ENCODE measurements at places on chromosomes 2 and 18.

DNA sequence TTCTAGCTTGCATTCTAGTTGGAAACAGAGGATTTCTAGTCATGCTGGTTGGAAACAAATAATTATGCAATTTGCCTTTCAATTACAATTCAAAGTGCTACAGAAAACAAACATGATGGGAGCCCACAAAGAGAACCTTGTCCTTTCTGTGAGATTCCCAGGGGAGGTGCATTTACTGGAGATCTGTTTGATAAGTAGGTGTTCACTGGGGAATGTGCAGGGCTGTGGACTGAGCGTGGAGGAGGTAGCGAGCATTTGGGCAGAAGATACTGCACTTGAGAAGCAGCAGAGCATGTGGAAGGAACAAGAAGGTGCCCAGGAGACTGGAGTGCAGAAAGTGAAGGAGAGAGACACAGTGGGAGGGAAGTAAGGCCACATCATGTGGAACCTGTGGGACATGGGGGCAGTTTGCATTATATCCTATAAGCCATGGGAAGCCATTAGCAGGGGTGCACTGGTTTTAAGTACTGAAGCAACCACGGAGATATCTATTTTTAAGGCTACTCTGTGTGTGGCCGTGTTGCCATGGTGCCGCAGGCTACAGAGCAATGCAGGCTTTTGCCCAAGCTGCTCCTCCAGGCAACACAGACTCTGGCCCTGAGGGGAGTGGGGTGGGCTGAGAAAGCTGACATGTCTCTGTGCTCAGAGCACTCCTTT lies 154.0 kb downstream of the ANTXR1 start:
- no peak for DNase-seq

- DNase-seq: no peak
Measured at GRCh38 chr2:152227969-152228592, 52.5 kb upstream of the STAM2 start.

- no peak for DNase-seq
Measured at GRCh38 chr2:68745006-68745405, 10.4 kb downstream of the ARHGAP25 start.

- no peak for DNase-seq
Measured at GRCh38 chr2:11658208-11659114, 11.5 kb downstream of the NTSR2 start.

DNA sequence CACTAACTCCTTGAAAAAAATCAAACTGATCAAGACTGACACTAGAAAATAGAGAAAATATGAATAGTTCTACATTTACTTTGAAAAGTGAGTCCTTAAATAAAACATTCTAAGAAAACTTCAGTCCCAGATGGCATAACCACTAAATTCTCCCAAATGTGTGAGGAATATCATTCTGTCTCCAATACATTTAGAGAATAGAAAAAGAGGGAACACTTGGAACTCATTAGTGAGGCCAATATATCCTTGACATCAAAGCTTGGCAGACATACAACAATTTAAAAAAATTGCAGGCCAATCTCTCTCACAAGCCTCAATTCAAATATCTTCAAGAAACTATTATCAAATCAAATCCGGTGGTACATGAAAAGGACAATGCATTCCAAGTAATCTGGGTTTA lies 79.3 kb upstream of the TMEM247 start:
- DNase-seq: no peak

GRCh38 chr2:774436-774835 lies 97.2 kb upstream of the TMEM18 start:
- no peak for DNase-seq
